ENCODE measurements at places on chromosomes 4 and X. TPM values are rescaled to one million over a fixed set of nuclear protein-coding genes. Genes with fewer than 3 reads are reported as not detected.

GRIA3 gene
- 1.6 TPM for total RNA-seq

FAM114A1 gene
- 80.4 TPM for total RNA-seq

AFP gene
- total RNA-seq = 3.5 TPM

FAAH2 gene
- 10.4 TPM for total RNA-seq

IQCM gene
- total RNA-seq = not detected

WDR13 gene
- 193 TPM for total RNA-seq

MGST2 gene
- 113 TPM for total RNA-seq

TRIM61 gene
- not detected for total RNA-seq

RASGEF1B gene
- 22.9 TPM for total RNA-seq

ALPK1 gene
- 17.0 TPM for total RNA-seq

NXF2 gene
- not detected for total RNA-seq

GABRA4 gene
- total RNA-seq = 0.12 TPM

EGF gene
- not detected for total RNA-seq
